Pulmonary artery endothelial cell (primary cell): ENCODE measurements at places on chromosomes 4 and X. TPM values are rescaled to one million over a fixed set of nuclear protein-coding genes. Genes with fewer than 3 reads are reported as not detected.
A peak's percentile ranks its signal among the peaks of the same experiment; 100 is the strongest.

HS3ST1 gene
- total RNA-seq = 2.5 and 5.3 TPM in 2 replicates

GRCh38 chrX:50799531-50799961 lies 14.4 kb downstream of the SHROOM4 start:
- DNase-seq = peak; percentile 27

GRCh38 chr4:100803751-100804150 lies 285.9 kb upstream of the EMCN start:
- DNase-seq = no peak

DNA sequence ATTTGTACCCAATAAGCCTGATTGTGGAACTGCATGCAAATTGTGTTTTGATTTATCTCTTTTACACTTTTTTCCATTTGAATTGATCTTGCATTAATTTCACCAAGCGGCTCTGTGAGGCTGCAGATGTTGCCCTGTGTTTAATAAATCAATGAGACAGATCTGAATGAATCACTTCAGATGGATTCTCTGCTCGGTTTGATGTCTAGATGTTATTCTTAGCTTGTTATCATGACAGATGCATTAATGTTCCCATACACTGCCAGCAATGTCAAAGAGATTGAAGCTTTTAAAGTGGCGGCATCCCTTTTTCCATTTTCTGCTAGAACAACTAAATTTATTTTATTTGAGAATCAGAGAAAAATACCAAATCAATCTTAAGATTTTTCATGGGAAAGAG lies 6.3 kb downstream of the DACH2 start:
- no peak for DNase-seq

GRCh38 chrX:146264763-146265375 lies 447.2 kb downstream of the SLITRK2 start:
- no peak for DNase-seq

- DNase-seq = no peak
Observed at GRCh38 chr4:123520325-123520724, 123.7 kb downstream of the SPRY1 start.

DNA sequence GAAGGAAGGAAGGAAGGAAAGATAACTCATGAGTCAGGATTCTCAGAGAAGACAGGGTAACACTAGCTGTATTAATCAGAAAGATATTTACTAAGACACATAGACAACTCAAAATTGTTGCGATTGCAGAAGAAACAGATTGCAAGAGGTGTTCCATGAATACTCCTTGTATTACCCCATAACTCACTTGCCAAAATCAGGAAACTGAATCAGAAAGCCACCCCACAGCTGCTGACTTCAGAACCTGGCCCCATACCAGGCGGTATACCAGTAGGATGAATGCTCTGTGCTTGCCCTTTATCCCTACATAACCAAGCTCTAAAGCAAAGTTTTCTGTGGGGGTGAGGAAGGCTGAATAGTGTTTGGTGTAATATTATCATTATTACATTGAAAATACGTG lies 468.5 kb downstream of the IQCM start:
- no peak for DNase-seq

- DNase-seq = no peak
Observed at GRCh38 chr4:165668694-165669093, 204.3 kb upstream of the TLL1 start.

SSX2B gene
- total RNA-seq = not detected in 2 replicates

CYLC1 gene
- not detected in 2 replicates for total RNA-seq

DNA sequence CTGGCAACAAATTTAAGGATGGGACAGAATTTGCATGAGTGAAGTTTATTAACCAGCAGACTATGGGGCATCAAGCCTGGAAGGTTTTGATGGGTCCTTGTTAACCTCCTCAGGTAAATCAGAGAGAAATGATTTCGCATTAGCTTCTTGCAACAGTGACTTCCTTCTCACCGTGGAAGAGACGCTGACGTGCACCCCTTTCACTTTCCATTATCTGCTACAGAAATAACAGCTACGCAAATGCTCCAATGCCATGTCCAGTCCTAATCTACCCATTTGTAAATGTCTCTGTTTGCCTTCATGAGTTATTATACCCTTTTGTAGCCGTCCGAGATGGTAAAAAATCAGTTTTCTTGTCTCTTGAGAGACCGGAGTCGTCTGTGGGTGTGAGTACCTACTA lies 100.3 kb downstream of the SLC34A2 start:
- no peak for DNase-seq

DNA sequence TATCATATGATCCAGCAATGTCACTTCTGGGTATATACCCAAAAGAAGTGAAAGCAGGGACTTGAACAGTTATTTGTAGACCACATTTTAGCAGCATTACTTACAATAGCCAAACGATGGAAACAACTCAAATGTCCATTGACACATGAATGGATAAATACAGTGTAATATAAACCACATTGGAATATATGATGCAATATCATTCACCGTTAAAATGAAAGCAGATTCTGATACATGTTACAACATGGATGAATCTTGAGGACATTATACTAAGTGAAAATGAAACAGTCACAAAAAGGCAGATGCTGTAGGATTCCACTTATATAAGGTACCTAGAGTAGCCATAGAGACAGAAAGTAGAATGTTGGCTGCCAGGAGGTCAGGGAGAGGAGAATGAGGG lies 130.5 kb upstream of the SMAD1 start:
- no peak for DNase-seq

GRCh38 chr4:108396900-108397497 lies 223.4 kb upstream of the RPL34 start:
- no peak for DNase-seq

DNA sequence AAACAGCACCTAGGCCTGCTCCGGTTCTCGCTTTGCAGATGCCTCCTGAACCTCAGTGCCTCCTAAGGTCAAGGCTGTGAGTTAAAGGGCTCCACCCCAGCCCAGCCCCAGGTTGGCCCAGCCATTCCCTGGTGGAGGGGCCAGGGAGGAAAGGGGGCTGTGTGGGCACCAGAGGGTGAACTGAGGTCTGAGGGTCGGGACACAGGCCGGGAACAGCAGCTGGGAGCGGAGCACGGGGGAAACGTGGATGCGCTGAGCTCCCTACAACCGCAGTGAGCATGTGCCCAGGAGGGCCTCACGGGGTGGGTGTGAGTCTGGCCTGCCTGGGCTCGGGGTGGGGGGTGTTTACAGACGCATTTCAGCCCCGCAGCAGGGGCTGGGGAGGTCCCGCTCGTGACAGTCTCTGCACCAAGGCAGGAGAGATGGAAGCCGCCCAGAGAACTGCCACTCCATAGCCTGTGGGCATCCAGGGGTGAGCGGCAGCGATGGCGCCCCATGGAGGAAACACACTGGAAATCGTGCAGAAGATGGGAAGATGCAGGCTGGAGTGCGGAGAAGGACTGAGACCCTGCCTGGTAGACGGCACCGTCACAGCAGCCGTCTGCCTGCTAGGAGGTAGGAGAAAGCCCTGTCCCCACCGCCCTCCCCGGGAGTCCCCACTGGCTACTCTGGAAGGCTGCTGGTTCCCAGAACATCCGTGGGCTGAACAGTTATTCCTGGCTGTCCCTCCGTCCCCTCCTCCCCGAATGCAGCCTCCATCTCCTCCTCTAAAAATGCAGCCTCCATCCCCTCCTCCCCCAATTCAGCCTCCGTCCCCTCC lies 9.9 kb upstream of the SLC25A6 start:
- DNase-seq = no peak

NEUROG2 gene
- total RNA-seq = not detected in 2 replicates

GAK gene
- 64.6 and 74.0 TPM in 2 replicates for total RNA-seq

- DNase-seq = no peak
Observed at GRCh38 chr4:5887361-5888221, 5.3 kb downstream of the CRMP1 start.

ARHGAP24 gene
- 122 and 127 TPM in 2 replicates for total RNA-seq

GRCh38 chrX:108148524-108148923 lies 56.9 kb downstream of the ATG4A start:
- DNase-seq = no peak

XPNPEP2 gene
- not detected in 2 replicates for total RNA-seq

DNA sequence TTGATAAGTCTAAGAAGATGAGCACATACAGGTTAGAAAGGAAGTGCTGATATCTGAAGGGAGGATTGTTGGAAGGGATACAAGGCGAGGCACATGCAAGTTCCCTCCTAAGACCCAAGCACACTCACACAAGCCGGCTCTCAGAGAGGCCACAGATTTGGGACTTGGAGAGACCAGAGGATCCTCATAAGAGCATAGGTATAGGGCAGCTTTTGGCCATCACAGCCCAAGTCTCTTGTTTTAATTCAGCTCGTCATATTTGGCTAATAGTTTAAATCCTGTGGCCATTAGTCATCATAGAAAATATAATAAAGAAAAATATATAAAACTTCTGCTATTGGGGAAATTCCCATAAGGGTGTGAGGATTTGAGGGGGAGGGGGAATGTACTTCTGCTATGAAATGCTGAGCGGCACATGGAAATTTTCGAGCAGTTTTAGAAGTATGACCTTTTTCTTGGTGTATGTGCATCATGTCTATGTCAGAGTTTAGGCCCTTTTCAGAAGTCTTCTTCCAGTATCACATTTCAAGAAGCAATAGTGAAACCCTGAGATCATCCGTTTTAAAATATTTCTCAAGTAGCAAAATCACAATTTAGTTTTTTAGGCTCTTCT lies 97.7 kb downstream of the NFKB1 start:
- DNase-seq = no peak

DNA sequence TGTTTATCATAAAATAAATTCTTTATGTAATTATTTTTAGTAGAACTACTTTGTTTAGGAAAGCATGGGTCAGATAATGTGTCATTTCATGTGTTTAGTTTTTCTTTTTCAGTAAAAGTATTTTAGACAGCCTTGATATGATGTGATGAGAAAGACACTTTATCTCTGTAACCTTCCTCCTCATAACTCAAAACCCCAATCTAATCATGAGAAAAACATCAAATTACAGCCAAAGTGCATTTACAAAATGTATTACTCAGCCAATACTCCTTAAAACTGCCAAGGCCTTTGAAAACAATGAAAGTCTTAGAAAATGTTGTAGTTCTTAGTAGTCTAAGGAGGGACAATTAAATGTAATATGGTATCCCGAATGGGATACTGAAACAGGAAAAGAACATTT lies 144.9 kb downstream of the GPM6A start:
- DNase-seq = no peak

DNA sequence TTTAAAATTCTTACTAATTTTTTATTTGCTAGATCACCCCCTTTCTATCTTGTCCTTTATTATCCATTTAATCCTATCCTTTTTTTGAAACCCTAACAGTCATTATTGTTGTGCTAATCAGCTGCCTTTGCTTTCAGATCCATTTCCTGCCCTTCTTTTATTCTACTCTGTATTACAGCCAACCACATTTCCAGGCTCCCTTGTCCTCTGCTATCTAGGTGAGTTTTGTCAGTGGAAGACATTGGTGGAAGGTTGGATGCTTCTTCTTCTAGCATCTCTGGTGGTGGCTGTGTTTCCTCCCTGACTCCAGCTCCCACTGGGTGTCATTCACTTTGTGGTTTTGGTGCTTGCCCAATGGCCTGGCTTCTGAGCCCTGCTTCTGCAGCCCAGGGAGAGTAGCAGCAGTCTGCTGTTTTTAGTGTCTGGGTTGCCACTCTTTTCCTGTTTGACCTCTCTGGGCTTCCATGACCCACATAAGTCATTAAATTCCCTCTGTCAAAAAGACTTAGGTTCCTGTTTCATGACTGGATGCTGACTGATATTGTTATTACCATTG lies 225.2 kb upstream of the PGRMC2 start:
- DNase-seq = no peak

MAGEA9B gene
- total RNA-seq = not detected in 2 replicates

DNA sequence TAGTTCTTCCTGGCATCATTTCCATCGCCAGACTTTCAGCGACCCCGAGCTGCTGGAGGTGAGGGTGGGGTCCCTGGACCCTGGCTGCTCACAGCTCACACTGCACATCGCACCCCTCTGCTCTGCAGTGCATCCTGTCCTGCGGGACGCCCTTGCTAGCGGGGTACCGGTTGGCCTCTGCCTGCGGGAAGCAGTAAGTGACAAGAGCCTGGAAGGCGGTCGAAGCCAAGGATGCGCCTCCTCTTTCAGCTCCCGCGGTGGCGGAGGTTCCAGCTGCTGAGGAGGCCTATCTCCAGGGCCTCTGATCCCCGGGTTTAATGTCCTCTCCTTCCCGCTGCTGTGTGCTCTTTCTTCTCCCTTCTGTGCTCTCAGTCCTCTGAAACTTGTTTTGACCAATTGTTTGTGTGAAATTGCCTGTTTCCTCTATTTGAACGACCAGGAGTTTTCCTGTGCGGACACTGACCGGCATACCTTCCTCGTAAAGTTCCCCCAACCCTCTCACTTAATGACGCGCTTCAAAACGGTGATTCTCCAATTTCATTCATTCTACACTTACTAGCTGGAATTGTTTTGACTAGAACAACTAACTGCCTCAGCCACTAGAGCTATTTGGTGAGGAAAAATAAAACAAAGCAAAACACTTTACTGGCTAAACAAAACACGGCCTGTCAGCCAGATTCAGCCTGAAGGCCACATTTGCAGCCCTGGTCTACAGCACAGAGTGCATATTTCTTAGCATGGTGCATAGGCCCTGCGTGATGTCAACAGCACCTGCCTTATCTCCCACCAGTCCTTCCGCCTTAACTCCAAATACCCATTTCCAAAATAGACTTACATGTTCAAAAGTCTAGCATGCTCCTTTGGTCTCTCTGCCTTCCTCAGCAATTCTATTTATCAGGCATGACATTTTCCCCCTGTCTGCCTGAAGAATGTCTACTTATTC lies 28.0 kb downstream of the MGAT4D start:
- DNase-seq = no peak

- DNase-seq = peak; percentile 20
Observed at GRCh38 chr4:104860238-104861123, 286.2 kb upstream of the TET2 start.

DNA sequence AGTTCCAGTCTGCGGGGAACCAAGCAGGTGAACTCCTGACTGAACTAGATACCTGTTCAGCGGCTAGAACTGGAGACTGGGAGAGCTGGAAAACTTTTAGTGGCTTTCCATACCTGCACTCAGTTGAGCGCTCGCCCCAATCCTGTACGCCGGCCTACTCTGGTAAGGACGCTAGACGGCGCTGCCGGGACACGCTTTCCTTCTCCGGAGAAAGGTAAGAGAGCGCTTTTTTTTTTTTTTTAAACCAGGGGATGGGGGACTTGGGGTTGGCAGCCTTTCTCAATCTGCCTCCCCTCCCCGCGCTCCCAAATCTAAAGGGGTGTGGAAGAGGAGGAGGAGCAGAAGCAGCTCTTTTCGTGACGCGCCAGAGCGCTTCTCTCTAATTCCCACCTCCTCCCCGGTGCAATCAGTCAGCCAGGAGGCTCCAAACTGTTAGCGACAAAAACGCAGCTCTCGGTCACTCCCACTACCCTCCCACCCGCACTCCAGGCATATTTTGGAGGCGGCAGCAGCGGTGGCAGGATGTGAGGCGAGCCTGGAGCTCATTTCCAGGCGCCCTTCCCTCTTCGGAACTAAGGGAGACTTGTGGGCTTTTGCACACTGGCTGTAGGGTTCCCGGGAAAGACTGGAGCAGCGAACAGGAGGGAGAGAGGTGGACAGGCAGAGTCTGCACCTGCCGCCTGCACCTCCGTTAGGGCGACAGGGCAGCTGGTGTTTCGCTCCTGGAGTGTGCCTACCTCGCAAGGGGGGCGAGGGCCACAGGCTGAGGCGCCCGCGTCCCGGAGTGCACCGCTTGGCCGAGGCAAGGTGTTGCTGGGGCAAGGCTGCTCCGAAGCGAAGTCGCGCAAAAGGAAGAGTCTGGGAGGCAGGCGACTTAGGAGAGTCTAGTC lies at the start of gene IL1RAPL2:
Gene IL1RAPL2 (plus strand): TSS at position 409 of the 890 bp plus-strand sequence.
- no peak for DNase-seq

CTAG1A gene
- not detected in 2 replicates for total RNA-seq

GRCh38 chr4:145732895-145733880 lies 53.2 kb downstream of the C4orf51 start:
- peak; percentile 87 for DNase-seq
